ENCODE measurements at places on chromosomes 3 and 15.

GRCh38 chr15:101017093-101017754 lies 98.1 kb downstream of the LRRK1 start:
- DNase-seq, result no peak

- DNase-seq, result no peak
Observed at GRCh38 chr3:24400450-24400849, 94.2 kb downstream of the THRB start.

- DNase-seq, result no peak
Observed at GRCh38 chr3:117748131-117748530, 1038.6 kb downstream of the TUSC7 start.

GRCh38 chr3:59566481-59566975 lies 516.7 kb upstream of the CFAP20DC start:
- no peak for DNase-seq

GRCh38 chr3:114299941-114300624 lies 6.3 kb downstream of the TIGIT start:
- no peak for DNase-seq

DNA sequence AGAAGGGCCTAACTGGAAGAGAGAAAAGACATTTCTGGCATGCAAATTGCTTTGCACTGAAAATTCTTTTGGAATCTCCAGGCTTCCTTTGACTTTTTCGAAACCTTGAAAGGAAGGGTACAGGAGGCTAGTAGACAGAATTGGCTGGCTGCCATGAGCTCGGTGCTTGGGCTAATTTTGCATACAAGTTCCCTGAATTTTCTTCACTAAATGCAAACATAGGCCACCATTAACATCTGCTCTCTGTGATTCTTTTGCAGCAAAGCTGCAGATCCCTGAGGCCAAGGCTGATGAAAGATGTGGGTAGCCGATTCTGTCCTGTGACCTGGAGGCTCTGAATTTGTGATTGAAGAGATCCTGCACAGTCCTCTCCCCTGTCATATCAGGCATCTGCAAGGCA lies 247.8 kb upstream of the MCTP2 start:
- DNase-seq, result no peak

DNA sequence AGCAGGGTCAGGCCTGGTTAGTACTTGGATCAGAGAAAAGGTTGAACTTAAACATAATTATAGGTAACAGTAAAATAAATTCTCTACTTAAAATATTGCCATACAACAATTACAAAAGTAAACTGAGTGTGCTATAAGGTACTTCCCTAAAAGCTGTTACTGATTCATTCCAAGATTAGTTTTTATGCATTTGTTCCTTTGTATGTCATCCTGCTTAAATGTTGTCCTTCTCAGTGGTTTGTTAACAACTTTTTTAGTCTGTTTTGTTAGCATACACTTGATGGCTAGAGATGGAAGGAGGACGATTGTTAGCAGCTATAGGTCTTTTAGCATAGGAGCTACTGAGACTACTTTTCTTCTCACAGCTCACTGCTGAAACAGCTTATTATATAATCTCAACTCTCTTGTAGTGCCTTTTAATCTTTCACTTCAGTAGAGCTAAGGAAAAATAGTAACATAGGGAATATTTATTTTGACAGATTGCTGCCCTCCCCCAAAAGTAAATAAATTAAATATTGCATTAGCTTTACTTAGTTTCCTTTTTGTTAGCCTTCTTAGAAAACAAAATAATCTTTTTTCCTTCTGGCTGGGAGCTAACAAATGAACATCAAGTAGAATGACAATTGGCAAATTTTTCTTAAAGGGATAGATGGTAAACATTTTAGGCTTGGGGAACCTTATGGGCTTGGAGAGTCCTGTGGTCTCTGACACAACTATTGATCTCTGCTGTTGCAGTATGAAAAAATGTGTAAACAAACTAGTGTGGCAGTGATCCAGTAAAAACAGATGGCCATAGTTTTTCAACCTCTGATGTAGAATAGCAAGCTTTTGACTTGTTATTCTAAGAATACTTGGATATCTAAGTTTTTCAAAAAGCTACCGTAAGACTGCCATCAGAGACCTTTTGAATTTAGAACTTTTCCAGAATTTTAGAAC lies 39.5 kb downstream of the USP8 start:
- DNase-seq, result no peak

DNA sequence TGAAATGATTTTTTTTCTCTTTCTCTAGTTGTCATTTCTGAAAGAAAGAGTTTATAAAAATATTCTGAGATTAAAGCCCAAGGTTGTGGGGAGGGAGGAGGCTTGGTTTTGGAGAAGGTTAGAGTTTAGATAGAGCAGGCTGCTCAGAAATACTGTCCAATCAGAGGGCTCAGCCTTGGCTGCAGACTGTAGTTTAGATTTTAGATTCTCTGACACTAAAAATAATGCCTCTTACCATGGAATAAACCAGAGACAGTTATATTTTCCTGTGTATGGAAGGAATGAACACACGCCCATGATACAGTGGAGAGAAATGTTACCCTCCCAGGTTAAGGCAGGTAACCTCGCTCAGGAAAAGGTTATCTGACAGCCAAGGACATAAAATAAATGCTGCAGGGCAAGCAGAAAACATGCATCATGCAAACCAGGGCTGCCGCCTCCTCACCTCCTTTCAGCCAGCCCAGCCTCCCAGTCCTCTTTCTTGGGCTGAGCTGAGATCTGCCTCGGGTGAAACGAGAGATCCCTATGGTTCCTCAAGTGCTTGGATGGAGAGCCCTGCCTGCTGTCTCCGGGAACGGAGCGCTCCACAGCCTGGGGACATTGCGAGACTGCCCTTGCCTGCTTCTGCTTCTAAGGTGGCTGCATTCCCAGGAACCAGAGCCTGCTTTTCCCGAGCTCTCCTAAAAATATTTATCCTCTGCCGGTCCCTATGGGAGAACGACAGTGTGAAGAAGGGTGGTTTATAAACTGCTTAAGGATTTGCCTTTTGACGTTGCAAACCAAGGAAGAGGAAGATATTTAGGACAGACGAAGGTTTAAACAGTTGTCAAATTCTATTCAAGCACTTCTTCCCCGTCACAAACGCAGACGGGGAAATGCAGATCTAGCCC lies 848 bp downstream of the NCEH1 start:
- DNase-seq, result no peak

GRCh38 chr3:162390891-162391290 lies 894.3 kb downstream of the OTOL1 start:
- no peak for DNase-seq

GRCh38 chr15:40930430-40931299 lies 1.5 kb downstream of the DLL4 start:
- no peak for DNase-seq

GRCh38 chr15:33941279-33942063 lies 26.8 kb upstream of the CHRM5 start:
- DNase-seq, result no peak

GRCh38 chr3:140794507-140794906 lies 116.6 kb downstream of the TRIM42 start:
- DNase-seq, result no peak

- no peak for DNase-seq
Observed at GRCh38 chr15:83292317-83292716, 7.9 kb upstream of the BNC1 start.

DNA sequence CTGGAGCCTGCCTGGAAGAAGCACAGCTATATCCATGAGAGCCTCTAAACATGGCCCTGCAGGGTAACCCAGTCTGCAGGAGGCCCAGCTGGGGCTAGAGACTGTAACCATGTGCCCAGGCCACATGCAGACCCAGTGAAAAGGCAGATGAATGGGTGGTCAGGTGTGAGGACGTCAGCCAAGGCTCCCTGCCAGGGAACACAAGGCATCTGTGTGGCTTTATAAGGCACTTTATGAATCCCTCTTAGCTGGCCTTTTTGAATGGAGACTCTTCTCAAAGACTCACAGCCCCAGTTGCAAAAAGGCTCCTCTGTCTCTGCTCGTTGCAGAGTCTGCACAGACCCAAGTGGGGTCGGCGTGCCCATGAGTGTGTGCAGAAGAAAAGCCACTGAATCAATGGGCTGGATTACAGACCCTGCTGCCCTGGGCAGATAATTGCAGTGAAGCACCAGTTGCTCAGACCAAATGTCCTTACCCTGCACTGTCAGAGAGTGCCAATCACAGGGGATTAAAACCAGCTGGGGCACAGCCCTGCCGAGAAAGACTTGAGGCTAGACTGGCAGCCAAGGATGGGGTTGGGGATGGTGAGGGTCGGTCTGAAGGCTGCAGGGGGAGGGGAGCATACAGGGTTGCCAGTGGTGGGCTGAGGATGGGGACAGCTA lies 154.2 kb downstream of the RAB11A start:
- no peak for DNase-seq

DNA sequence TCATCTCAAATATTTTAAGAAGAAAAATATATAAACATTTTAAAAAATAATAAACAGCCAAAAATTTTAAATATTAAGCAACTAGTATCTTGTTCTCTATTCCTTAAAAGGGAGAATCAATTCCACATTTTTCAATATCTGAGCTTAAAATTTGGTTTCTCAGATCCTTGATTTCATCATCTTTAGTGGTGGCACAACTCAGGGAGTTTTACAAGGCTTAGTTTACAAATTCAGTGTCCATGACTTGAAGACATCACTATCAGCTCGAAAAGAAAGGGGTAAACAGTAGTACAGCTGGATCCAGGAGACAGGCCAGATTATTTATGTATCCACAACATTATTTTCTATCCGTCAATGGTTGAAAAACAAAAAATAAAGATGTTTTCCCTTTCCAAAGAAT lies 11.6 kb downstream of the IGF2BP2 start:
- DNase-seq, result no peak

DNA sequence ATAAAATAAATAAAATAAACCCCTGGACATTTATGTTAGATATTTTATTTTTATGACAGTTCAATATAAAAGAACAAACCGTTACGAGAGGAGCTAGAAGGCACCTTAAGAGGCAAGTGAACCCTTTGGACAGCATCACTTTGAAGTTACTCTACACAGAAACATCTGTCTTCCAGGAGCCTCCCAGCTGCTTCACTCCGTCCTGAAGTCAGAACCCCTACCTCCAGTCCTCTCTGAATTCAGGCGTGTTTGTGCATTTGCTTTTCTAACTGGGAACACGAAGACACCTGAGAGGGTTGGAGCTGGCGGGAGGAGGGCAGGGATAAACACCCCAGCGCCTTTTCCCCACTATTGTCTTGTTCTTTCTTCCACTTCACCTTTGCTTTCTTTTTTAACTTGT lies 46.2 kb downstream of the CMTM7 start:
- DNase-seq, result no peak

GRCh38 chr3:168289471-168290008 lies 193.8 kb upstream of the GOLIM4 start:
- DNase-seq, result no peak

GRCh38 chr3:197189623-197190022 lies 108.8 kb downstream of the DLG1 start:
- no peak for DNase-seq

- no peak for DNase-seq
Observed at GRCh38 chr3:147945968-147946519, 536.9 kb downstream of the ZIC1 start.

GRCh38 chr3:73786321-73786807 lies 161.6 kb upstream of the PDZRN3 start:
- DNase-seq, result no peak

- no peak for DNase-seq
Observed at GRCh38 chr3:185402561-185402960, 39.6 kb downstream of the MAP3K13 start.

GRCh38 chr3:141408596-141408995 lies 40.3 kb downstream of the ZBTB38 start:
- no peak for DNase-seq

- DNase-seq, result no peak
Observed at GRCh38 chr15:62362608-62363007, 197.5 kb upstream of the C2CD4B start.

DNA sequence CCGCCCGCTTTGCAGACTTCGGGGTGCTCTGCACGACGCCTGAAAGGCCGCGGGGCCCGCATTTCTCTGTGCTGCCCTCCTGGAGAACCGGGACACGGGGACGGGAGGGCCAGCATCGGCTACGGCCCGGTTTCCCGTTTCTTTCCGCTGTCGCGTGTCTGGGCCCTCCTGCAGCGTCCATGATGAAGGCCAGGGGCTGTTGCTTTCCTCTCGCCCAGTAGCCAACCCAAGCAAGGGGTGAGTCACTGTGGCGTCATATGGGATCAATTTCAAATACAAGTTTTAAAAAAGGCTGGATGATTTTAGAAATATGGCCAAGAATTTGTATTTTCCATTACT lies 435 bp downstream of the SLC35G2 start:
- no peak for DNase-seq

DNA sequence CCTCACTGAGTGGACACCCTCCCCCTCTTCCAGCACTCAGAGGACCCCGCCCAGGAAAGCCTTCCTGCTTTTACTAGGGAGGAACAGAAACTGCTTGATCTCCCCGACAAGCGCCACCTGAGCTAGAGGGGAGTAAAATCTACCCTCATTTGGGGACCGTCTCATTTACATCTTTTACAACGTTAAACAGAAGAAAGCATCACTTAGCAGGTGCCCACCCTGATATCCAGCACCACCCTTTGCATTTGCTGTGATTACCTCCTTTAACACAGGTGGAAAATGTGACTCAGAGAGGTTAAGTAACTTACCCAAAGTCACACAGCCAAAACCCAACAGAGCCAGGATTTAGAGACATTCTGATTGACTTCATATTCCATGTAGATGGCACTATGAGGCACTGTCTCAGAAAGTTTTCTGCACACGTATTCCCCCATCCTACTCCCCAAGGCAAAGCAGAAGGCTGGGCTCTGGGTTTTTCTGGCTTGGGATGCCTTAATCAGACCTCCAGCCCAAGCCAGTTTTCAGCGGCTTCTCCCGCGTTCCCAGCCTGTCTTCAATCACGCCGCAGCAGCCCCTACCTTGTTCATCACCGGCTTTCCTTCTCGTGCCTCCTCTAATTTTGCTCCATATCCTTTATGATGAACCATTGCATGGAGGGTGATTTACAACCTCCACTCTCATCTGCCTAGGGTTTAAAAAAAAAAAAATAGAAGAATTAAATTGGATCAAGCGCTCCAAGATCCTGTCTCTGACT lies 314.6 kb upstream of the PROK2 start:
- no peak for DNase-seq

GRCh38 chr3:43858294-43858701 lies 167.6 kb downstream of the ABHD5 start:
- no peak for DNase-seq

- no peak for DNase-seq
Observed at GRCh38 chr3:128094295-128095151, 29.1 kb downstream of the RUVBL1 start.

- no peak for DNase-seq
Observed at GRCh38 chr3:111802163-111802625, 56.9 kb upstream of the PHLDB2 start.

Measured in T-helper 2 cell (primary cell).